ENCODE measurements at places on chromosomes 1 and 21.
A peak's percentile ranks its signal among the peaks of the same experiment; 100 is the strongest.

GRCh38 chr1:49225464-49225863 is 448.8 kb upstream of the BEND5 start:
- DNase-seq, result no peak

DNA sequence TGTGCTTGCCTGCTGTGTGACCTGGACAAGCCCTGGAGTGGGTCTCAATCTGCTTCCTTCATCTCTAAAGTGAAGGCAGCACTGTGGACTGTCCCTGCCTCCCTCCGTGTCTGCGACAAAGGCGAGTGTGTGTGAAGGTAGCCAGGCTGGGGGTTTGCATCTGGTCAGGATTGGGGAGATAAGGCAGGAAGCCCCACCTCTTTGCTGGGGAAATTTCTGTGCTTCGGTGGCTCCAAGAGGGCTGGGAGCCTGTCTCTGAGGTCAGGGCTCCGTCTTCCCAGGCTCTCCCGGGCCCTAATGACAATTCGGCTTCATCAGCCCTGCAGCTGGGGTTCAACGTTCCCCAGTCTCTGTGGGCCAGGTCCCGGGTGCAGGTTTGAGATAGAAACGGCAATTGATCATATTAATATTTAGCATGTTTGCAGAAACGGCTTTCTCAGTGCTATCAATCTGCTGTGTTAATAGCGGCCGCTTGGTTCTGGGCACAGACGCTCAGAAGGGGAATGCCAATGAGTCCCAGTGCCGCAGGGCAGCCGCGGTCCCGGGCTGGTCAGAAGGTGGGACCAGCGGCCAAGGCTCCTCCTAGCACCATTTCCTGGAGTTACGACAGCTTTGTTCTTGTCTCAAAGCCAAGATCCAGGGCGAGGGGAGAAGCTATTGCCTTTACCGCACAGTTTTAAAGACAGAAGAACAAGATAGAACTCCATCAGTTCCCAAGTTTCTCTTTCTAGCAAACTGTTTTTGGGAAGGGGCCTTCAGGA is 105.7 kb downstream of the PRDM16 start:
- DNase-seq, result no peak

DNA sequence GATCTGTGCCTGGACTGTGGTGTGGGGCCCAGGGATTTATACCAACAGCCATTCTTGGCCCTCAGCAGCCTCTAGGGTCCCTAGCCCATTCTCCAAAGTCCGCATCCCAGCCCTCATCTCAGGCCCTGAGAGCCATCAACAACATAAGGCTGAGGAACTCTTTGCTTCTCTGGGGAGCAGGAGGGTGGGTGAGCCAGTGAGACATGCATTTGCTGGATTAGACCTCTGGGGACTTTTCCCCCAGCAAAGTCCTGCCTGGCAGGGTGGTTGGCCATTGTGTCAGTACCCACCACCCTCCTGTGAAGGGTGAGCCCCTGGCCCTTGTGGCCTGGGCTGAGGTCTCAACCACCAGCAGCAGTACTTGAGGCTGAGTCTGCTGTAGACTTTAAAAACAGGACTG is 24.2 kb upstream of the FAM20B start:
- DNase-seq, result no peak

DNA sequence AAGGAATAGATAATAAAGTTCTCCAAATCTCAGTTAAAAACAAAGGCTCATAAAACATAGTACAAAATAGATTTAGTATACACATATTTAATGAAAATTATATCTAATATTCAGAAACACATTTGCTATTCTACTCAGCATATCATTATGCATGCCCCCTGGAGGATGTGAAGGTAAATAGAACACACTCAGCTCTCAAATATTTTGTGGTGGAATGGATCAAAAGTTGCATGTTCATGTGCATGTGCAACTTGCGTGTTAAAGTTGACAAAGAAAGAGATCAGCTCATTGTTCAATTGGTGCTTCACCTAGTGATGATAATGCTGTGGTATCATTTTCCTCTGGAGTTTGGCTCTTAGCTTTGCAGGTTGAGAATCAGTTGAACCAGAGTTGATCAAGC is 4.9 kb upstream of the ZNF644 start:
- DNase-seq, result no peak

GRCh38 chr1:221035662-221036153 is 156.5 kb downstream of the HLX start:
- DNase-seq, result no peak

- DNase-seq, result no peak
These were observed 42.0 kb downstream of the TMEM51 start for GRCh38 chr1:15195420-15196052.

GRCh38 chr21:45313015-45313414 is 25.3 kb upstream of the POFUT2 start:
- DNase-seq, result no peak

- DNase-seq, result peak; percentile 18
These were observed 55.3 kb downstream of the CDC7 start for GRCh38 chr1:91555821-91556531.

DNA sequence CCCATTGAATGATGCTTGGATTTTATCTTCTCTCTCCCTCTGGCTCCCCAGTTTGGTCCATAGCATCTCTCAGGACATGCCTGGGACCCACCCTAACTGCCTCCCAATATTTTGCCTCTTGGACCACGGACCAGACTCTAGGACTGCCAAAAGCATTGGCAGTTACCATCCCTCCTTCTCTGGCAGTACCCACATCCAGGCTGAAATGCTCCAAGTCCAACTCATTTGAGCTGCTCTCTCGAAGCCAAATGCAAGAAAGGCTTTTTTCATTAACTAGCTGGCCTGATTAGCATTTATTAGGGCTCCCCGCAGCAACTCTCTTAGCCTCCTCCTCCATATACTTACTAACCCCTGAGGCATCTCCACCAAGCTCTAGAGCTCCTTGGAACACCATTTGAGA is 140.0 kb upstream of the GRIK3 start:
- DNase-seq, result no peak

DNA sequence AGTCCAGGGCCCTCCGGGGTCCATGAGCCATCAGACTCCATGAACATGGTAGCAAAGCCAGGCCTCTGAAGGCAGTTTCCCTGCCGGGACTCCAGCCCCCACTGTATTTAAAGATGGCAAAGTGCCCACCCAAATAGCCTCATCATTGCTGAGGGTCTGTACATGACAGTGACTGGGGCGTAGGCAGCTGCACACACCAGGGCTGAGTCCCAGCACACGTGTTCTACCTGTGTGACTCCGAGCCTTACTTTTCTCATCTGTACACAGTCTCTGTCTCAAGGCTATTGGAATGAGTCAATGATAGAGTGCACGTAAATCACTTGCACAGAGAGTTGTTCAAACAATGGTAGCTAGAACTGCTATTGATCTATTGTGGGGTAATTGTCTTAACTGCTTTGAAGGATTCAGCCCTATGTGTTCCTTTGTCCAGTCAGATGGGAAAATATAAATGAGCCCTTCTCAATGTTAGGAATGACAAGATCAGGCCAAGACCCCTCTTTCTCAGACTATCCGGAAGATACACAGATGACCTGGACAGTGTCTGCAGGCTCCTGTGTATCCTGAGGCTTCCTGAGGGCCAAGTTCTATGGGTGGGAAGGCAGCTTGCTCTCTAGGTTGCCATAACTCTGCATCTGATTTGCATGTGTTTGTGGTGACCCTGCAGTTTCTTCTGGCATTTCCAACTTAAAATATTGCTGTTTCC is 48.9 kb downstream of the RASSF5 start:
- no peak for DNase-seq

DNA sequence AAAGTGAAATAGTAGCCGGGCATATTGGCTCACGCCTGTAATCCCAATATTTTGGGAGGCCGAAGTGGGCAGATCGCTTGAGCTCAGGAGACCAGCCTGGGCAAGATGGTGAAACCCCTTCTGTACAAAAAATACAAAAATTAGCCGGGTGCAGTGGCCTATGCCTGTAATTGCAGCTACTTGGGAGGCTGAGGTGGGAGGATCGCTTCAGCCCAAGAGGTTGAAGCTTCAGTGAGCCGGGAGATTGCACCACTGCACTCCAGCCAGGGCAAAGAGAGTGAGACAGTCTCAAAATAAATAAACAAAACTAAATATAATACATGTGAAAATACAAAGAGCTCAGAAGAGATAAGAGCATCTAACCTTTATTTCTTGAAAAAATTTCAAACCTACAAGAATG is 2.3 kb upstream of the MSTO1 start:
- DNase-seq, result no peak

DNA sequence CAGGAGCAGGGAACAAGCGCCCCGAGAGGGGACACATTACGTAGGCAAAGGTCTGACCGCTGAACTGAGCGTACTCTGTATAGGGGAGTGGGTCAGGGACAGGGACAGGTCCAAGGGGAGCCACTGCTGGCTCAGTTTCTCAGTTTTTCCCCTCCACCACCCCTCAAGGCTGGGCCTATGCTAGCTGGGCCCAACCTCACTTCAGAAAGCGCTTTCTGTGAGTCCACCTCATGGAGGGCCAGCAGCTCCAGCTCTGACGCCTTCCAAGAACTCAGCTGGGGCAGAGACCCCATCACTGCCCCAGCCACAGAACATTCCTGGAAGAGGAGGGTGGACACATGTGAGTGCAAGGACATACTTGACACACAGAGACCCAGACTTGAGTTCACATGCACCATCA is 242.0 kb downstream of the FOXD2 start:
- no peak for DNase-seq

GRCh38 chr1:78009836-78010235 is 5.1 kb downstream of the DNAJB4 start:
- no peak for DNase-seq

DNA sequence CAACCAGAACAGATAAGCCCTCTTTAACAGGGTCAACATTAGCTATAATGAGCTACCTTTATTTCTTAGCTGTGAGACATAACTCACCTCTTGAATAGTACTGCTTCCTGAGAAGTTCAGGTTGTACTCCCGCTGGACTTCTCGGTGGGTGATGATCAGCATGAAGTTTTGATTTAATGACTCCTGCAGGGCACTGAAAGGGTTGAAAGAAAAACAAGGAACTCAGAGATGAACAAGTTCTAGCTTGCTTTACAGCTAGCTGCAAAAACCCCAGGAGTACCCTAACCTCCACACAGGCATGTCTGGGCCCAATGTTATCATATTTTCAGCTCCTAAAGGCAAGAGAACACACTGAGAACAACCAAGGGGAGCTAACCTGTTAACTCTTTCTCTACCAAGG is 254.4 kb downstream of the FAF1 start:
- no peak for DNase-seq

GRCh38 chr1:167999877-168000276 is 63.0 kb upstream of the MPC2 start:
- DNase-seq, result no peak

DNA sequence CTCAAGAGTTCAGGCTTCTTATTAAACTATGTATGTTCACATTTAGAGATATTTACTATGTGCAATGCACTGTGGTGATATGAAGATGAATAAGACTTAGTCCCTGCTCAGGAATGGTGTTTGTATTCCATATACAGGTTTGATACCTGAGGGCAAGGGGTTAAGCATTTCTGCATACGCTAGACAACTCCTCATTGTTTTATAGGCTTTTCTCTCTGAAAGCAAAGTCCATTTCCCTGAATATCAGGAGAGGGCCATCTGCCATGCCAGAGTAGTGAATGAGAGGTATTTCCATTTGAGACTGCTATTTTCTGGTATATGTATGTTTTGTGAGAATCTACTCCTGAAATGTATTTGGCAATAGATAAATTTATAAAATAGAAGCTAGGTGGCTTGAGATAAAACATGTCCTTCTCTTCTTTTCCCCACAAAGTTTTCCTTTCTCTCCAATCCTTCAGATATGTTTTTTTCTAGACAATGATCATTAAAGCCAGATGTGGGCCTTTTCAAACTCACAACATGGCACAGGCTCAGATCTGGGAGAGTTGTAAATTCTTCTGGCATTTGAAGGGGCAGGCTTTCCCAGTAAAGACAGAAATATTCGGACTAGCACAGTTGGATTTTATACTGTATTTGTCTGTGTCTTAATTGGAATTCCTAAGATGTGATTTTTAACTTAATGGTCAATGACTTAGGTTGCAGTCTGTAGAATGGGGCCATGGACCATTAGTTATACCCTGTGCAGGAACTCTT is 73.3 kb upstream of the WDR26 start:
- DNase-seq, result no peak
